ENCODE measurements at places on chromosomes 12 and 14.

- no peak for DNase-seq
Observed at GRCh38 chr12:56020423-56021184, at the start of gene IKZF4. Gene IKZF4, plus strand, starts transcription at chr12:56021043. Its CDS starts 451 bp downstream, at chr12:56021494.

GRCh38 chr12:127810041-127810440 is 456.9 kb upstream of the TMEM132C start:
- no peak for DNase-seq

GRCh38 chr12:106078358-106079010 is 60.3 kb downstream of the NUAK1 start:
- DNase-seq = no peak

DNA sequence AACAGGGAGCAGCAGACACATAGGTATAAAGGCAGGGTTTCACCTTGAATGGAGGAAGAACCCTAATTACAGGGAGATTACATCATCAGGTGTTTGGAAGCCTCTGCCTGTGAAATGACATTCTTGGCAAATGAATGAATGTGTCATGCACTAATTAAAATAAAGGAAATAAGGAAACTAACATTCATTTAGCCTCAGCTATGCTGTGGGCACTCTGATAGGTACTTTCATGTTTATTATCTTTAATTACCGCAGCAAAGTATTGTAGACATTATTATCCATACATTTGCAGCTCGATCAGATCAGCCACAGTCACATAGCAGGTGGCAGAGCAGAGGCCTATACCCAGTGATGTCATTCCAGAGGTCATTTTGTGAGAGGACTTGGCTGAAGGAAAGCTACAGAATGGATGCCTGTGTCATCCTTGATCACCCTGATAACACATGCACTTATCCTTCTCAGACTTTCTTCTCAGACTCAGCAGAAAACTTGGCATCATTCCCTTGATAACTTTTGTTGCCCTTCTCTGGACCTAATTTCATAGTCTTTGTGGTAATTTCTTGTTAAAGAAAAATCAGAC is 18.4 kb downstream of the ZNF664 start:
- no peak for DNase-seq

- no peak for DNase-seq
Observed at GRCh38 chr14:39681782-39682399, 249.7 kb upstream of the FBXO33 start.

- no peak for DNase-seq
Observed at GRCh38 chr12:7042842-7043241, 17.7 kb upstream of the C1S start.

DNA sequence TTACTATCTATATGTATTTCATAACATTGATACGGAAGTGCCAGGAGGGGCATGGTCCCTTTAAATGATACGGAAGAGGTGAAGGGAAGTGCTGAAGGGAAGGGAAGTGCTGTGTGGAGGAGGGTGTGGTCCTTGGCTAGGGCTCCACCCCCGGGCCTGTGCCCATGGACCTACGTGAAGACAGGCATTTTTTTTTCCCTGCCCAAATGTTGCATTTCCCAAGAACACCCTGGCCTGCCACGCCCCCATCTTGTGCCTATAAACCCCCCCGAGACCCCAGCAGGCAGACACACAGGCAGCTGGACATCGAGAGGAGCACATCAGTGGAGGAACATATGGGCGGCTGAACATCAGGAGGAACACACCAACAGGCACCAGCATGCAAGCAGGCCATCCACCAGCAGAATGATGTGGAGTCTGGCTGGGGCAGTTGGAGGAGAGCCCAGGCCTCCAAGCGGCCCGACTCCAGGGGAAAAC is 134.1 kb downstream of the SLC41A2 start:
- DNase-seq = no peak

GRCh38 chr14:30803185-30803584 is 71.2 kb upstream of the COCH start:
- no peak for DNase-seq

GRCh38 chr14:51726166-51726899 is 74.6 kb downstream of the FRMD6 start:
- no peak for DNase-seq

GRCh38 chr14:32417956-32418552 is 89.0 kb downstream of the AKAP6 start:
- DNase-seq = no peak

DNA sequence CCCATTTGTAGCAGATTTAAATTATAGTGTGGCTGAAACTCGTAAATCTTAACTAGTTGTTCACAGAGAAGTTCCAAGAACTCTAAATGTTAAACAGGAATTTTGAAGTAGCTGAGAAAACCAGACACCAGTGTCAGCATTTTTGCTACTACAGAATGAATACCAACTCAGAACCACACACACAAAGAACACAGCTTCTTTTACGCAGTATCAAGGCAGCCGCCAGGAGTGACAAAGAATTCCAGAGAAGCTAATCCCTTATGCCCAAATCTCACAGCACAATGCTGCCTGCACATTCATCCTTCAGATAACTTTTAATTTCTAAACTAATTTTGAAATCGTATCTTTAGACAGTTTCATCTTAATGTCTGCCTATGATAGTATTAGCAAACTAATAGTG is 37.4 kb downstream of the SLC6A15 start:
- DNase-seq = no peak

GRCh38 chr14:89317051-89317691 is 99.9 kb downstream of the FOXN3 start:
- no peak for DNase-seq

- no peak for DNase-seq
Observed at GRCh38 chr12:98470469-98471082, 44.8 kb upstream of the TMPO start.

Data from cortex of kidney (tissue), 1 donor.